ENCODE measurements at places on chromosomes 4 and X.

DNA sequence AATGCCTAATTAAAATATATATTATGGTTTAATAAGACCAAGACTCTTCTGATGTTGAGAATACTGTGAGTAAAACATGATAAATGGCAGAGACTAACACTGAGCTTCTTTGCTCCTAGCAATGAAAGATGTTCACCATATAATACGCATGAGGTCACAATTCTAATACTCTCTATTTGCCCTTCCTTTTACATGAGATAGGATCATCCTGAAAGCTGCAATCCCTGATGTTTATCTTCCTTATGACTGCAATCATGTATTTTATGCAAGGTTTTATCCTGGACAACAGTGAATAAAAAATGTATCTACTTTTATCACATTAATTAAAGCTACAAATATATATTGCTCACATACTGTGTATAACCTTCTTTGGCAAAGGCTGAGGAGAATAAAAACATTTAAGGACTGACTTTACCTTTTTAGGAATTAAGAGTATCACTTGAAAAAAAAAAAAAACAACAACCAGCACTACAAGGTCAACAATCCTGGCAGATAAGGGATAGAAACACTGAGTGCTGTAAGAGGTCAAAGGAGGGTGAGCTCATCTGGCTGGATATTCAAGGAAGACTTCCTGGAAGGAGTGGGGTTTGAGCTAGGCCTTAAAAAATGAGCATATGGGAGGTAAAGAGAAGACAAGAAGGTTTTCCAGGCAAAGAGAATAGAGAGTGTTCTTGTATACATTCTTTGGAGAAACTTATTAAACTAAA lies 99.9 kb downstream of the AREG start:
- DNase-seq = no peak

GRCh38 chr4:177339477-177340374 lies 30.1 kb downstream of the NEIL3 start:
- DNase-seq = peak; percentile 43

- DNase-seq = no peak
These were observed 27.2 kb downstream of the EPGN start for GRCh38 chr4:74335341-74336021.

DNA sequence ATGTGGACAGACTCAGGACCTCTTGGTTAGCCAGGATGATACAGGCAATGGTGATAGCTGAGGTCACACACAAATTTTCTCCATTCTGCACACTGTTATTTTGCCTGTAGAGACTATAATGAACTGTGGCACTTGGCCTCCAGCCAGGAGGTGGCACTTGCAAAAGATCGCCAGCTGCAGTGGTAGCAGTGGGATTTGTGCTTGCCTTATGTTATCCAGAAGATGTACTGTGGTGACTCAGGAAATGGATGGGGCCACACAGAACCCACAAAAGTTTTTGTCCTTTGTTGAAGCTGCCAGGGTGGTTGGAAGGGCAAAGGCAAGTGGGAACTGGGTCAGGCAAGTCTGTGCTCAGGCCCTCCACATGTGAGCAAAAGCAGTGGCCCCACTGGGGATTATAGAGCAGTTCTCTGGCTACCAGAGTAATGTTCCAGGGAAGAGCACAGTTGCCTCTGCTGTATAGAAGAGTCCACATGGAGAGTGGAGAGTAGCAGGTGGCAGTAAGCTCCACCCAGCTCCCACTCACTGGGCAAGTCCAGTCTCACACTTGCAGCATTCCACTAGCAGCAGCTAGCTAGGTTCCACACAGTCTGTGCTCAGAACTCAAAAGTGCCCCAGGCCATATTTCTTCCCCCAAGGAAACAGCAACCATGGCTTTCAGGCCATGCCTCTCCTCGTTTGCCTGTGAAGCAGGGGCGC lies 5.9 kb upstream of the C4orf17 start:
- peak; percentile 9 for DNase-seq

DNA sequence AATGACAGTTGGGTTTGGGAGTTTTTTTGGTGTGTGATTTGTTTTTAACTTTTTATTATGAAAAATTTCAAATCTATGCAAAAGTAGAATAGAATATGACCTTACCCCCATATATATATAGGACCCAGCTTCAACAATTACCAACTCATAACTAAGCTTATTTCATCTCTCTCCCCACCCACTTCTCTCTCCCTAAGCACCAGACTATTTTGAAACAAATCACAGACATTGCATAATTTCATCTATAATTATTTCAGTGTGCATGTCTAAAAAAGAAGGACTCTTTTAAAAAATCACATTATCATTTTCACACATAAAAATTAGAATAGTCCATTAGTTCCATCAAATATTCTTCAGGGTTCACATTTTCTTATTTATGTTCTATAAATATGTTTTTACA lies 28.3 kb upstream of the NKX6-1 start:
- DNase-seq = no peak

DNA sequence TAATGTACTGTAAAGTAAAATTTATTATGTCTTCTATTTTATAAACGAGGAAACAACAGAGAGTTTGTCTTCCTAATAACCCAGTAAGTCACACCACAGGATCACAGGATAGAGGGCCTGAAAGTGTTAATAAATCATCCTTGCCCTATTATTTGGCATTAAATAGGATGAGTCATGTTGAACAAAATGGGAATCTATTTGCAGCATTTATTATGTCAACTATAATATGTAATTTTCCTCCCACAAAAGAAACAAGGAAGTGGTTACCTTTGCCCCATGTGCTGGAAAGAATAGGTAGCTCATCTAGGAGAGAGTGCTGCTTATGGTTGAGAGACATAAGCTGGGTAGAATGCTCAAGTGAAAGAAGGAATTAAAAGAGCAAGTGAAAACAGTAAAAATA lies 237.6 kb upstream of the NDST3 start:
- no peak for DNase-seq

DNA sequence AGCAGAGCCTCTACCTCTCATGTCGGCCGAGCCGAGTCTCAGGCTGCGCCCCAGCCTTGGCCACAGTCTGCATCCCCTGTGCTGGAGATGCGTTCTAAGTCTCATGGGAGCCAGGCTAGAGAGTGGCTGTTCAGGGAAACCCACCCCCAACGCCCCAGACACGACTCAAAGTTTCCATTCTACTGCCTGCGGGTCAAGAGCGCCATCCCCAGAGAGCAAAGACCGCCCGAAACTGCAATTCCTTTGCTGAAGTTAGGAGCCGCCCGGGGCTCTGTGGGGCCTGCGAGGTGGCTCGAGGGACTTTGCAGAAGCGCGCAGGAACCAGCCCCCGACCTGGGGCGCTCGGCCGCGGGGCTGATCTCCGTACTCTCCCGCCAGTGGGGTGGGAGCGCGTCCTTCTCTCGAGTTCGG lies 10.0 kb upstream of the ELF4 start:
- no peak for DNase-seq

- peak; percentile 7 for DNase-seq
These were observed 8.0 kb downstream of the RADX start for GRCh38 chrX:106619797-106620196.

GRCh38 chr4:36260731-36261130 lies 16.4 kb upstream of the ARAP2 start:
- DNase-seq = no peak

GRCh38 chrX:38060331-38060878 lies 54.1 kb downstream of the SYTL5 start:
- DNase-seq = no peak

DNA sequence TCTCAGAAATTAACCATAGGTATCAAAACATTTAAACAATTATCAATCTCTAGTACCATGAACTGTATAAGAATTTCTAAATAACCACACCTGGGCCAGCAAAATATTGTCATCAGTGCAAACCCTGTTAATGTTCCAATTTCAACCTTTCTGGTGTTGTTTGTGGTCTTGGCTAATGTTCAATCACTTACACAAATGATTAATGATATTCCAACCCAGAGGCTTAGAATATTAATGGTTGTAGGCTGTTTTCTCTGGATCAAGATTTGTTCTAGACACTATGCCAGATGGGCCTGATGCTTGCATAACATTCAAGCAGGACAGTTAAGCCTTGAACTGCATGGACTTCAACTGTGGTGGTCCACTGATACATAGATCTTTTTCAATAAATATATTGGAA lies 69.1 kb downstream of the HS3ST1 start:
- no peak for DNase-seq

DNA sequence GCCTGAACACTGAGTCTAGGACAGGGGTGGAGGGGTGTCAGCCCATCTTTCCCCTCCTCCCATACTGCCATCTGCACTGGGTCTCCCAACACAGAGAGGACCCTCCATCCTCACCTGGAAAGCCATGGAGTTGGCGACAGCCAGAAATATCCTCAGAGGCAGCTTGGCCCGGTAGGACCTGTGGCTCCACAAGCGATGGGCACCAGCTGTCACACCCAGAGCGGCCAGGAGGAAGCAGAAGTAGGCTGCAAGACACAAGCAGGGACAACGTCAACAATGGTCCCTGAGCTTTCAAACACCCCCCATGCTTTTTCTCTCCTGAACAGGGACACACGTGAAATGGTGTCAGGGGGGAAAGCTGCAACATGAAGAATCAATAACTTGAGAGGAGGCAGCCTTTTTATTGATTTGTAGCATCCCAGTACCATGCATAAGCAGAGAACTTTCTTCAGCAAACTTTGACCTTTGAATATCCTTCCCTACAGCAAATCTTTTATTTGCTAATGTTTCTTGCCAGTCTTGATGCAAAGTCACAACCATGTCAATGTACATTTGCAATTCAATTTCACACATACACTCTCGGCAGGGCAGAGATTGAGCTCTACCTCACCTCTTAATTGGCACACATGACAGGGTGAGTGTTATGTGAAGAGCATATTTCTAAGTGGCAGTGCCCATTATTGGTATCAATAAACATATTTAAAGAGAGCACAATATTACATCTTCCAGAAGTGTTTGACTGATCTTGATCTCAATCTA lies 93.2 kb downstream of the SCD5 start:
- no peak for DNase-seq

DNA sequence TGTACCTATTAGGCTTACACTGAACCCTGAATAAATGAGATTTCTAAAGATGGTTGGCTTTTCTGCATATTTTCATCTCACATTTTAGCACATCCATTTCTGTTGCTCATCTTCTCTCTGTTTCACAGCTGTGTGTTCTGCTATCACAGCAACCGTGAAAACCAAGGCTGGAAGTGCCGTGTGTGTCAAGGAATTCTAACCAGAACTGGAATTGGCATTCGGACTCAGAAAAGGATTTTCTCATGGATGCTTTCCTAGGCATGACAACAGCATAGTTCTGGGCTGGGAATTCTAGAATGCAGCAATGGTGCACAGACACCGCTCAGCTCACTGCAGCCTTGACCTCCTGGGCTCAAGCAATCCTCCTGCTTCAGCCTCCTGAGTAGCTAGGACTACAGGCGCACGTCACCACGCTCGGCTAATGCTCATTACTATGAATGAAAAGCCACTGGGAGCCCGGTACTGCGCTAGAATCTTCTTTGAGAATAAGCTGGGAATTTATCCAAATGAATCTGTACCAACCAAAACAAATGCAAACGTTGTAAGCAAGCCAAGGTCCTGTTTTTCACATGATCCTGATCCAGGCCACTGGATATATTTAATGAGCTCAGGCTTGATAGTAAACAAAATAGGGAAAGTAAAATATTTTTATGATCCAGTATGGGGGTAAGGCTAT lies 105.2 kb downstream of the RBM47 start:
- peak; percentile 24 for DNase-seq

- no peak for DNase-seq
These were observed 18.6 kb downstream of the ACSL4 start for GRCh38 chrX:109714340-109714958.

DNA sequence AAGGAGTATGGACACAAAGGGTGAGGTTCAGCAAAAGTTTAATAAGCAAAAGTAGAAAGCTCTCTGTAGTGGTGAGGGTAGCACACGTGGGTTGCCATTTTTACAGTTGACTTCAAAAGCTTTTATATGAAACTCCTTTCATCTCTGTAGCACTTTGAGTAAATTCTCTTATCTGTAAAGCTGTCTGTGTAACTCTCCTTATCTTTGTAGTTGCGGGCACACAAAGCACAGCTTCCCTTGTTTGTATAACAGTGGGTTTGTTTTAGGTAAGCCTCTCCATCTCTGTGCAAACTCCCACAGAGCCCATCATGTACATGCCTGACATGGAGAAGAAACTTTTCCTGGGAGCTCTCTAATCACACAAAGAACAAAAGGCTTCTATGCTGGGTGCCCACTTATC lies 325.9 kb upstream of the PABPC5 start:
- DNase-seq = no peak

- DNase-seq = peak; percentile 57
These were observed 6.6 kb upstream of the PTPN13 start for GRCh38 chr4:86587381-86588140.

DNA sequence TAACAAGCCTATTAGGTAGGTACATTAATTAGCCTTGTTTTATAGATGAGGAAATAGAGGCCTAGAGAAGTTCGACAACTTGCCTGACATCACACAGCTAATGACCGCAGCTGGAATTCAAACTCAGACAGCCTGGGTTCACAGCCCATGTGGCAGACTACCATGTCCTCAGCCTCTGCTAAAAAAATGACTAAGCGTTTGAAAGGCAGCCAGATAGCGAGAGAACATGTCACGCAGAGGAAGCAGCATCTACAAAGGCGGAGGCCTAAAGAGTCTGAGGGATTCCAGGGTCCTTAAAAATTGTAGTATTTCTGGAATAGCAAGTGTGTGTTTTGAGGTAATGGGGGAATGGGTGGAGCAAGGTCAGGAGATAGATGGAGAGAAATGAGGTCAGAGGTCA lies 33.2 kb upstream of the BMP15 start:
- no peak for DNase-seq

DNA sequence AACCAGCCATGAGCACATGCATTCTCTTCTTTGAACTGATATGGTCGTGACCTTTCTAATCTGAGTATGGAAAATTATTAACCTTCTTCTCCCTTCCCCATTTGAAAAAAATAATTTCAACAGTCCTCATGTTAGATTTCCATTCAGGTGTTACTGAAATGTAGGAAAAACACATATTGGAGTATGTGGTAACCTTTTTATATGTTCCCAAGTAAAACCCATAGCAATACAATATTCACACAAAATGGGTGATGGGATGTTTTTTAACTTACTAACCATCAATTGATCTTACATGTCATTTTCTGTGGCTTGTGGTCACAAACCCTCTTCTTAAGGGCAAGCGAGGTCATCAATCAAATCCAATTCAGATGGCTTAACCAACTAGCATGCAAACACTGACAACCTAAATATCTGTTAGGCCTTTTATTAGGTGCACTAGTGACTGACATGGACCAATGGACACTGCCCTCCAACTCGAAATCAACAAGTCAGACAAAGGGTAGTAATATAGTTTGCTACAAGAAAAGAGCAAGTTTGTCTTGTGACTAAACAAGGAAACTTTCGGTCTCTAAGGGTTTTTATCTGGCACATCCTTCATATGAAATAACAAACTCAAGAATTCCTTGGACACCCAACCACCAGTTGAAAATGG lies 74.3 kb downstream of the CAMK2D start:
- no peak for DNase-seq

GRCh38 chr4:123468479-123469031 lies 72.0 kb downstream of the SPRY1 start:
- DNase-seq = no peak

GRCh38 chr4:186598686-186599085 lies 43.3 kb upstream of the MTNR1A start:
- DNase-seq = no peak

- no peak for DNase-seq
These were observed 215.8 kb upstream of the SFRP2 start for GRCh38 chr4:154004507-154005170.

All from T47D (cell line).